ENCODE measurements at places on chromosomes 11 and 22. TPM values are rescaled to one million over a fixed set of nuclear protein-coding genes. Genes with fewer than 3 reads are reported as not detected.

DNA sequence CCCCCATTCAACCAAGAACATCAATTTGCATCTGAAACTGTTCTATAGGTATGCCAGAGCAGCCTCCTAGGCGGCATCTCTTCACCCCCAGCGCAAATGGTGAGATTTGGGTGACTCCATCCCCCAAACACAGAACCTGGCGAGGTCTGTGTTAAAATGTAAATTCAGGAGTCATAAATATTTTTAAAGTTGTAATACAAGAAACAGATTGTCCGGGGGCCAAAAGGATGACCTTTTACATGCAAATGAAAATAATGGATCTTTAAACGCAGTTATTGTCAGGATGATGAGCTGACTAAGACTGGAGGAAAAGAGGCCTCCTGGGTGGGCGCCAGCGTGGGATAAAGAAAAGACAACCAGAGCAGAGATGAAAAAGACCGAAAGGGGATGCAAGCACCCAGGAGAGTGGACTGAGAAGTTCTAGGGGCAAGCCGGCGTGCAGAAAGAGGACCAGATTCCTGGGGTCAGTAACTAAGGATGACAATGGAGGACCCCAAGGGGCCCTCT, 16.0 kb upstream of the ADA2 start:
- no peaks in the 10 kb centered on the region for H3K4me1 ChIP-seq
- H3K36me3 ChIP-seq = no peaks in the 10 kb centered on the region
- no peak for DNase-seq
- peaks cover 23% of the 10 kb centered on the region for H3K27me3 ChIP-seq
- H3K4me3 ChIP-seq = no peak overlapping the region

DNA sequence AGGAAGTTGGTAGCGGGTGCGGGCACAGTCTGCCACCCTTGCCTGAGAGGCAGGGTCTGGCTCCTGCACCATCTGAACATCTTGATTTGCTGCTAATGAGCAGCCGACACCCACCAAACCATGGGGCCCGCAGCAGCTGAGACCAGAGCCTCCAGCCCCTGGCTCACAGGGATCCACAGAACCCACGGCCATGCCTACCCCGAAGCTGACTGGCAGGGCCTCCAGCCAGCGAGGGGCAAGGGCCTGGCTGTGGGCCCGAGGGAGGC, 171.5 kb upstream of the NTM start:
- H3K36me3 ChIP-seq = peaks cover 3% of the 10 kb centered on the region
- DNase-seq = no peak
- no peaks in the 10 kb centered on the region for H3K27me3 ChIP-seq
- H3K27ac ChIP-seq = no peak overlapping the region
- no peaks in the 10 kb centered on the region for H3K4me1 ChIP-seq

CTSC gene
- 413 TPM for total RNA-seq

GRCh38 chr11:118791961-118792569, 1.1 kb upstream of the DDX6 start:
- no peaks in the 10 kb centered on the region for H3K4me1 ChIP-seq
- H3K27ac ChIP-seq = peak overlapping the region; percentile 69
- H3K36me3 ChIP-seq = peaks cover 44% of the 10 kb centered on the region

DNA sequence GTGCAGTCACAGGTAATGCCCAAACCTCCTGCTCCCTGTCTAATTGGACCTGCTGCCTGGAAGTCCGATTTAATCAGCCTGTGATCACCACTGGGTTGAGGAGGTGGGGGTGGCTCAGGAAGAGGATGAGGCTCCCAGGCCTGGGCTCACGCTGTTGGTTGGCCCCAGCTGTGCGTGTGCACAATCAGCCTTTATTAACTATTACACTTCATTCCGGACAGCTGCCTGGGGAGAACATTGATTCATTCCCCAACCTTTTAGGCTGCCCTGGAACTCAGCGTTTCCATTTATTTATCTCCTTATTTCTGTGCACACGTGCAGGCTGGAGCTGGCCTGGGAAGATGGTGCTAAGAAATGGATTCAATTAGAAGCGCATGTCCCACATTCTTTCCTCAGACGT, 123.4 kb downstream of the DSCAML1 start:
- no peak for DNase-seq
- no peaks in the 10 kb centered on the region for H3K36me3 ChIP-seq
- H3K4me1 ChIP-seq = no peaks in the 10 kb centered on the region
- H3K4me3 ChIP-seq = no peak overlapping the region

KLHDC7B gene
- 3.0 TPM for total RNA-seq

DNA sequence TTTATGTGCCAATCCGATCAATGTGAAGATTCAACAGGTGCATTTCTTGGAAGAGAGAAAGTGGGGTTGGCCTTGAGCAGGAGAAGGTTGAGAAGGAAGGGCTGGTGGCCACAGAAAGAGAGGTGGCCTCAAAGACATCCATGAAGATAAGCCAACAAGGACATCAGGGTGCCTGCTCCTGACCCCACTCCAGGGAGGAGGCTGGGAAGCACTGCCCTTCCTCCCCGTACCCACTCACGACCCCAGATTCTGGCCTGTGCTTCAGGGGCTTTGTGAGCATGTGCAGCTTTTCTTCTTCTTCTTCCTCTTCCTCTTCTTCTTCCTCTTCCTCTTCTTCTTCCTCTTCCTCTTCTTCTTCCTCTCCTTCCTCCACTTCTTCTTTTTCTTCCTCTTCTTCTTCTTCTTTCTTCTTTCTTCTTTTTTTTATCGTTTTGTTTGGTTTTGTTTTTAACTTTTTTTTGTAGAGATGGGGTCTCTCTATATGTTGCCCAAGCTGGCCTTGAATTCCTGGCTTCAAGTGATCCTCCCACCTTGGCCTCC, 30.3 kb downstream of the DKK3 start:
- DNase-seq = no peak
- H3K4me3 ChIP-seq = no peak overlapping the region
- H3K27me3 ChIP-seq = no peaks in the 10 kb centered on the region

- H3K27ac ChIP-seq = no peak overlapping the region
- no peak for DNase-seq
- H3K4me1 ChIP-seq = peaks cover 28% of the 10 kb centered on the region
- H3K36me3 ChIP-seq = peaks cover 36% of the 10 kb centered on the region
Measured at GRCh38 chr22:31085928-31086327, 4.8 kb downstream of the SMTN start.

GRCh38 chr22:38462960-38463784, 4.7 kb upstream of the KDELR3 start:
- peaks cover 17% of the 10 kb centered on the region for H3K36me3 ChIP-seq
- H3K27ac ChIP-seq = no peak overlapping the region
- no peak for DNase-seq
- H3K4me3 ChIP-seq = no peak overlapping the region
- H3K27me3 ChIP-seq = peaks cover 77% of the 10 kb centered on the region
- H3K4me1 ChIP-seq = peaks cover 20% of the 10 kb centered on the region

SNX19 gene
- 40.5 TPM for total RNA-seq

DNA sequence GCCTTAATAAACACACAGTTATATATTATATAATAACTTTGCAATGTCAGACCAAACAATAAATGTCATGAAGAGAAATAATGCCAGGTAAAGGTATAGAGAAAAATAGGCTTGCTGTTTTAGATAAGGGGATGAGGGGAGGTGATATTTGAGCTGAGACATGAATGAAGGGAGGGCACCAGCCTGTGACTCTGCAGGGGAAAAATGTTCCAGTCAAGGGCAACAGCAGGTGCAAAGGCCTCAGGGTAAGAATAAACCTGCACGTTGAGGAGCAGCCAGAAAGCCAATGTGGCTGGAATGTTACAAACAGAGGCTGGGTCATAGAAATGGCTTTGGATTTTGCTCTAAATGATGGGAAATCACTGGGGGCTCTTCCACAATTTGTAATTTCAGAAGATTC, 519.6 kb downstream of the SOX6 start:
- no peak overlapping the region for H3K27ac ChIP-seq
- DNase-seq = no peak
- H3K27me3 ChIP-seq = no peaks in the 10 kb centered on the region
- H3K4me3 ChIP-seq = no peak overlapping the region
- no peaks in the 10 kb centered on the region for H3K4me1 ChIP-seq
- no peaks in the 10 kb centered on the region for H3K36me3 ChIP-seq

DNA sequence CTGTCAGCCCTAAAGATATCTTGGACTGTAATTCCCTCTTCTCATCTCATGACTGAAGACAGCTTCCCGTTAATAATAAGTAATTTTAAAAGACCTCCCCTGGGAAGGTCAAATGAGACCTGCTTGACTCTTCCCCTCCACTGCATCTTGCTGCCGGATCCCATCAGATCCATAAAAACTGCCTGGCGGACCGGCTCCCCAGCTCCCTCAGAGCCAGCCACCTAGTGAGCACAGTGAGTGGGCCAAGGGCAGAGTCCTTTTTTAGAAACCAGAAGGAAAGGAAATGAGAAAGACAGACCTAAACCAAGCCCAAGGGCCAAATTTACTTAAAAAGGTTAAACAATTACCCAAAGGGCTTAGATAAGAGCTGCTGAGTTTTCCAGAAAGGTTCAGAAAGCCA, 595.3 kb downstream of the OPCML start:
- H3K4me1 ChIP-seq = no peaks in the 10 kb centered on the region
- H3K36me3 ChIP-seq = no peaks in the 10 kb centered on the region
- no peaks in the 10 kb centered on the region for H3K27me3 ChIP-seq
- H3K4me3 ChIP-seq = no peak overlapping the region
- no peak overlapping the region for H3K27ac ChIP-seq
- DNase-seq = no peak

CFAP300 gene
- total RNA-seq = 2.9 TPM

DNA sequence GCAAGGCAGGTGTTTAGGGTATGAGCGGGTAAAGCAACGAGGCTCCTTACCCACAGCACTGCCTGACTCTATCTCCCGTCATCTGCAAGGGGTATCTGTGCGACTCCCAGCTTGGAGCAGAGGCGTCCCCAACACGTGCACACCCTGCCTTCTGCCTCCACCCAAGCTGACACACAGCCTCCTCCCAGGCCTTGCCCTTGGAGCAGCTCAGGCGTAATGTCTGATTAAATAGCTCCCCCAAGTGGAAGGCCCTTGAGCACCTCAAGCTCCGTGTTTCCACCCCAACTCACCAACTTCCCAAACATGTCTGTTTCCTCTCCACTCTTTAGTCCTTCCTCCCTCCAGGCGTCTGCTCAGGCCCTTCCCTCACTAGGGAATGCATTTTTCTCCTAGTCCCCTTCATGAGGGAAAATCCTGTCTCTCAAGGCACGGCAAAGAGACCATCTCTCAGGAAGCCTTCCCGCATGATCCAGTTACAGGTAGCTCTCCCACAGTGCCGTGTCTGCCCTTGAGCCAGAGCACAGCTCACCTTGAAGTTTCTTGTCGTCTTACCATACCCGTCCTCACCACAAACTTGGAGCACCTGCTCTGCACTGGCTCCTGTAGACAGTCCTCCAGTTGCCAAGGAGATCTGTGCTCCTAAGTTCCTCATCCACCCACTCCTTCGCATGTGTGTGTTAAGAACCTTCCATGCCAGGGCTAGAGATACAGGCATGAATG, 15.8 kb downstream of the CYB5R2 start:
- no peaks in the 10 kb centered on the region for H3K4me1 ChIP-seq
- peaks cover 16% of the 10 kb centered on the region for H3K36me3 ChIP-seq
- H3K27ac ChIP-seq = no peak overlapping the region
- H3K4me3 ChIP-seq = no peak overlapping the region

GRCh38 chr11:110038201-110038600, 55.0 kb upstream of the ZC3H12C start:
- no peak for DNase-seq
- no peak overlapping the region for H3K4me3 ChIP-seq
- H3K4me1 ChIP-seq = no peaks in the 10 kb centered on the region
- H3K27me3 ChIP-seq = no peaks in the 10 kb centered on the region
- H3K27ac ChIP-seq = no peak overlapping the region
- no peaks in the 10 kb centered on the region for H3K36me3 ChIP-seq

CRYBB3 gene
- total RNA-seq = 1.8 TPM

- H3K4me3 ChIP-seq = no peak overlapping the region
- H3K27ac ChIP-seq = no peak overlapping the region
- no peaks in the 10 kb centered on the region for H3K27me3 ChIP-seq
Measured at GRCh38 chr11:93481696-93482095, 61.5 kb downstream of the SMCO4 start.

GRCh38 chr11:78336877-78337553, 80.6 kb downstream of the GAB2 start:
- no peak for DNase-seq
- no peak overlapping the region for H3K27ac ChIP-seq
- H3K27me3 ChIP-seq = no peaks in the 10 kb centered on the region
- no peaks in the 10 kb centered on the region for H3K36me3 ChIP-seq
- no peaks in the 10 kb centered on the region for H3K4me1 ChIP-seq

- no peaks in the 10 kb centered on the region for H3K36me3 ChIP-seq
- H3K4me1 ChIP-seq = no peaks in the 10 kb centered on the region
- no peak overlapping the region for H3K27ac ChIP-seq
Measured at GRCh38 chr11:119637481-119637880, 91.5 kb downstream of the NECTIN1 start.

- peaks cover 5% of the 10 kb centered on the region for H3K36me3 ChIP-seq
- DNase-seq = no peak
- no peaks in the 10 kb centered on the region for H3K27me3 ChIP-seq
- H3K4me3 ChIP-seq = no peak overlapping the region
- no peaks in the 10 kb centered on the region for H3K4me1 ChIP-seq
Measured at GRCh38 chr11:33617672-33618350, 82.8 kb downstream of the C11orf91 start.

DNA sequence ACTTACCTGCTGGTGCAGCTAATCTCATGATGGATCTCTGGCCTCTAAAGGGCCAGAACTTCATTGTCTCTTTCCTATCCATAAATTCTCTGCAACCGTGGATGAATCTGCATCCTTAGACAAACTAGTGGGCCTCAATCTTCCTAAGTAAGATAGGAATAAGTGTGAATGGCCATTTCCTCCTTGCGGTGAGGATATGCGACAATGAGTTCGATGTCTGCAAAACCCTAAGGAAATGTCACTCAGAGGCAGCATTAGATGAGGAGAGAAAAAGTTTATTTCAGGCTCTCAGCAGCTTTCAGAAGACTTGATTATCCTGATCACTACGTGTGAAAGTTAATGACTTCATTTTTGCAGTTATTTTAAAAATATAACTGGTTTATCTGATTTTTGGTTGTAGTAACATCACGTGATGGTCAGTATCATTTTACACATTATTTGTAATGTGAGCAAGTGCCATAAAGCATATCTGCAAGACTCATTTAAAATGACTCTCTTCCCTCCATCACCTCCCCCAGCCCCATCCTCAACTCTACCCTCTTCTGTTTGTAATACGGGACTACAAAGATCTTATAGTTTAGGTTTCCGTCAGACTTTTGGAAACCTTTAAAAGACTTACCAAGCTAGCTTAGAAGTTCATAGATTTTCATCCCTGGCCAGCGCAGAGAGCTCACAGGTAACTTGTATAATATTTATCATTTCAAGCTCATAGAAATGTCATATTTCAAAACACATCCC, 10.2 kb downstream of the GRAP2 start:
- no peaks in the 10 kb centered on the region for H3K4me1 ChIP-seq
- H3K36me3 ChIP-seq = no peaks in the 10 kb centered on the region
- peaks cover 96% of the 10 kb centered on the region for H3K27me3 ChIP-seq
- DNase-seq = no peak
- H3K4me3 ChIP-seq = no peak overlapping the region

MAPK1 gene
- 144 TPM for total RNA-seq

GRCh38 chr11:125332821-125333220, 163.2 kb downstream of the FEZ1 start:
- H3K27ac ChIP-seq = no peak overlapping the region
- H3K27me3 ChIP-seq = peaks cover 64% of the 10 kb centered on the region
- no peak overlapping the region for H3K4me3 ChIP-seq
- no peaks in the 10 kb centered on the region for H3K36me3 ChIP-seq

Measured in Calu3 (cell line).